ENCODE measurements at places on chromosomes 11 and 22. TPM values are rescaled to one million over a fixed set of nuclear protein-coding genes. Genes with fewer than 3 reads are reported as not detected.
A peak's percentile ranks its signal among the peaks of the same experiment; 100 is the strongest.

GRCh38 chr11:1177020-1177770 lies 19.4 kb downstream of the MUC5AC start:
- no peak for DNase-seq

CARD16 gene
- total RNA-seq: 30.7 TPM

GRCh38 chr11:2293984-2294925 lies 7.5 kb downstream of the C11orf21 start:
- DNase-seq: no peak

GRCh38 chr22:18071968-18072310 lies 5.9 kb upstream of the PEX26 start:
- DNase-seq: no peak

DNA sequence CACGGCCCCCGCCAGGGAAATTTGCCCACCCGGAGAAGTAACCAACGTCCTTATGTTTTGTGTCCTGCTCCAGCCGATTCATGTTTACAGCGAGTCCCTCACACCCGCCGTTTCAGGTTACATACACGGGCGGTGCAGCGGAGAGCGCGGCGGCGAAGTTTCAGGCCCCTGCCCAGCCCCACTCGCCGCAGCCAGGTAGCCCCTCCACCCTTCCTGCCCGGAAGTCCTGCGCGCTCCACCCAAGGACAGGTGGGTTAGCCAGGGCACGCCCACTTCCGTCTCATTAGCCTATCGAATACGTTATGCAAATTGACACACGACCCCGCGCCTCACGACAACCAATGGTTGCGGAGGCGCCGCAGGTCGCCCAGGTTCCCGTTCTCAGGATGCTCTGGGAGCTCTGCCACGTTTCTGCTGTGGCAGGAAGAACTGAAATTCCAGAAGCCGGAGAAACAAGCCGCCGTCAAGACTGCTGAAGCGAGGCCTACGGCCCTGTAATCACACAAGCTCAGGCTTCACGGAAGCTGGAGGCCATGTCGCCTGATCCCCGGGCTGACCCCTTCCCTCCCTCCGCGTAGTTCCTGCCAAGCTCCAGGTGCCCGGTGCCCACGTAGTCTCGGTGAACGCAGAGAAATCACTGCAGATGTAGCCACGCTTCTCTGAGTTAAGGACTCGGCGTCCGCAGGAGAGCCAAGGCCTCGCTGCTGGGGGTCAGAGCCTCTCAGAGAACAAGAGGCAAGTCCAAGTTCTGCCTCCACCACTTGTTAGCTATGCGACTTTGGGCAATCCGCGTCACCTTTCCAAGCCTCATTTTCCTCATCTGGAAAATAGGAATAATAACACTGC lies 22.4 kb upstream of the MYH9 start:
- DNase-seq: peak; percentile 60

ARSA gene
- 19.0 TPM for total RNA-seq

- peak; percentile 46 for DNase-seq
Measured at GRCh38 chr11:74672332-74672955, 58.8 kb downstream of the CHRDL2 start.

DNA sequence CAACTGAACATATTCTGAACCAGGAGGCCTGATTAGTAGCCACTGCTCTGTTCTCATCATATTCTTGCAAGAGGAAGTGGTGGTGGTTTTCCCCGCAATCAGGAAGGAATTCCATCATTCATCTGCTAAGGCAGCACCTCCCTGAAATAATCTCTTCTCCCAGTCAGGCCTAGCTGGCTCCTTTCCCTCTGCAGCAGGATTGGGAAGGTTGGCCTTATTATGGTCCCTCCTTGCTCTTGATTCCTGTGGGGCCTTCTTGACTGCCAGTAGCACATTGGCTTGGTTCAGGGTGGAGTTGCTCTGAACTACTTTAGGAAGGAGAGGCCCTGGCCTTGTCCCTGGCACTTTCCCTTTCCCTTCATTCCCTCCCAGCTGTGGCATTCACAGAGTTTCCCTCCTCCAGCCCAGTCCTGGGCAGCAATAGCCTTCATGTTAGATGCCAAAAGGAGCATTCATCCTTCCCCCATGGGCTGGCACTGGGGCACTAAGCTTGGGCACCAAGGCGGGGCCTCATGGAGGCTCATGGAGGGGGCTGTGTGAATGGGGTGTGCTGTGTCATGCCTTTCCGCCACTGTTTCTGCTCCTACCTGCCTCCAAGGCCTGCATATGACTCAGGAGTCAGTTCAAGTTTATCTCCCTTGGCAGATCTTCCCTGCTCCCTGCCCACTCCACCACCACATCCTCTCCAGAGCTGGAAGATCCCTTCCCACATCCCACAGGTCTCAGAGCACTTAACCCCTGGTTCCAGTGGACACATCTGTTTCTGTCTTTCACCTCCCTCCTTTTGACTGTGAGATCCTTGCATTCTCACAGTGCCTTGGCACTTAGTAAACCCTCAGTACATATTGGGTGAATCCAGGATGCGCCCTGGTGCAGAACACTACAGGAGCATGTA lies 27.6 kb upstream of the CD44 start:
- peak; percentile 81 for DNase-seq

TMEM109 gene
- total RNA-seq: 38.3 TPM

TSGA10IP gene
- not detected for total RNA-seq

GRCh38 chr11:34148504-34149165 lies 43.2 kb downstream of the NAT10 start:
- peak; percentile 12 for DNase-seq

- DNase-seq: no peak
Measured at GRCh38 chr11:108916290-108916689, 251.4 kb downstream of the DDX10 start.

GRCh38 chr11:36487619-36488018 lies 22.5 kb downstream of the TRAF6 start:
- DNase-seq: no peak

Data from fibroblast of villous mesenchyme (primary cell).